ENCODE measurements at places on chromosomes 6 and 20.

DNA sequence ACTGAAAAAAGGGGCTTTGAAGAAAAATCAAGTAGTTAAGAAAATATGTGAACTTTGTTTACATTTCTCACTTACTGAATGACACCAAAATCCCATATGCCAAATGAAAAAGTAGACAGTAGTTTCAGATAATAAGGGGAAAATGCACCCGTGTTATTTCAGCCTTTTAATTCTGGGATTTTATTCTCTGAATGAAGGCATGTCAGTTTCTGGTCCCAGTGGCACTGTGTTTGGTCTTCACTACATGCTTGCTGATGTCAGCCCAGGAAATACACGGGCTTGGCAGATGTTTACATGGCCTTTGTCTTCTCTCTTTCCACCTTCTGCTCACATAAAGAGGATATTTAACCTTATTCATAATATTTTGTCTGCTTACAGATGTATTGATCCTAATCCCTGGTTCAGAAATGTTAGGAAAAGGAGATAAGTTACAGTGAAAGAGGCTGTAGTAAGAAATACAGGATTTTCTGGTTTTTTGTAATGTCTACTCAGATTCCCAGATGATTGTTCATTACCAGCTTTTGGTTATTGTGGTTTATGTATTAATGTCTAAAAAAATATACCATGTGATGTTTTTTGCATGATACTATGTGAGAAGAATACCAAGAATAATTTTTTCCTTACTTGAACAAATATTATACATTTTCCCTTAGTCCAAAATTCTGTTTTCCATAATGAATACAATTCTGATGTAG lies 27.7 kb downstream of the DSE start:
- DNase-seq, result no peak

DNA sequence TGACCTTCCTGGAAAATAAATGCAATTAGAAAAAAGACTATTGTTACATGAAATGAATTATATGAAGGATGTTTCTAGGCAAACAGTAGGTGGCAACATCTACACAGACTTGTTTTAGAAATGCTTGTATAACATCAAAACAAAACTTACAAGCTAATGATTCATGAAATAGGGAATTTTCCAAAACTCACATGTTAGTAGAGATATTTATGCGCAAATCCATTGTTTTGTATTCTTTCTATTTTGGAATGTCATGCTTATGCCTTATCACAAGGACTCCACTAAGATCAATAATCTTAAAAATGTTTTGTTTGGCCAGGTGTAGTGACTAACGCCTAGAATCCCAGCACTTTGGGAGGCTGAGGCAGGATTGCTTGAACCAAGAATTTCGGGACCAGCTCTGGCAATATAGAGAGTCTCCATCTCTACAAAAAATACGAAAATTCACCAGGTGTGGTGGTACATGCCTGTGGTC lies 32.3 kb upstream of the LGSN start:
- DNase-seq, result no peak

DNA sequence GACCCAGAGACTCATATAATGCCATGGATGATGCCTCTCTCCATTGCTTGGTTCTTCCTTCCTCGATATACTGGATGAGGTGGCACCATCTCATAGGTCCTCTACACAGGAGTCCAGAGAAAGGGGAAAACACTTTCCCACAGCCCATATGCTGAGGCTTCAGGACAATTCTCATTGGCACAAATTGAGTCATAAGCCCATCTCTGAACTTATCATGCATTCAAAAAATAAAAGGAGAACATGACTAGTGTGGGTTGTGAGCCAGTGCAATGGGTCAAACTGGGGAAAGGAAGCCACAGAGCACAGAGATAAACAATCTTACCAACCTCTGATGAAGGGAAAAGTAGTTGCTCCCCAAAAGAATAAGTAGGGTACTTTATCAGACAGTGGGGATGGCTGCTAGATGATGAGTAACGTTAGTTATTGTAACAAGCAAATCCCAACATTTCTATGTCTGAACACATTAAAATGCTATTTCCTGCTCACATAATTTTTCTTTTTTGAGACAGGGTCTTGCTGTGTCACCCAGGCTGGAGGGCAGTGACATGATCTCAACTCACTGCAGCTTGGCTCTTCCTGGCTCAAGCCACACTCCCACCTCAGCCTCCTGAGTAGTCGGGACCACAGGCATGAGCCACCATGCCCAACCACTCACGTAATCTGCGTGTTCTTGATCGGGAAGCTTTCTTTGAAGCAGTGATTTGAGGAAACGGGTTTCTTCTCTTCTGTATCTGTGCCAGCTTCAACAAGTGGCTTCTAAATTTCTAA lies 27.0 kb downstream of the SOD2 start:
- no peak for DNase-seq

DNA sequence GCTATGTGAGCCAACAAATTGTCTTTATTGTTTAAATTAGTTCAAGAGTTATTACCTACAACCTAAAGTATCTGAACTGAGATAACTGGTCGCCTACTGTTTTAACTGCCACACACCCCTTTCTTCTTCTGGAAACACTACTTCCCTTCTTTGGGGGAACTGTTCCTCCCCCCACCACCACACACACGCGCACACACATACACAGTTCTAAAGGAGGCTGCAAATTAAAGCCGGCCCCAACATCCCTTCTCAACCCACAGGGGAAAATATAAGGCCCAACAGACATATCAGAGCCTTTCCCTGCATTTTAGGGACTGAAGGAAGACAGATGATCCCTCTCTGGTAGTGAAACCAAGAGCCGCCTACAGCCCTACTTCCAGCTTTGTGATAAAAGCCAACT lies 348.0 kb upstream of the JARID2 start:
- DNase-seq, result no peak

- no peak for DNase-seq
Measured at GRCh38 chr6:43807228-43808061, 37.4 kb downstream of the VEGFA start.

- no peak for DNase-seq
Measured at GRCh38 chr20:24999568-24999967, 7.0 kb upstream of the APMAP start.

DNA sequence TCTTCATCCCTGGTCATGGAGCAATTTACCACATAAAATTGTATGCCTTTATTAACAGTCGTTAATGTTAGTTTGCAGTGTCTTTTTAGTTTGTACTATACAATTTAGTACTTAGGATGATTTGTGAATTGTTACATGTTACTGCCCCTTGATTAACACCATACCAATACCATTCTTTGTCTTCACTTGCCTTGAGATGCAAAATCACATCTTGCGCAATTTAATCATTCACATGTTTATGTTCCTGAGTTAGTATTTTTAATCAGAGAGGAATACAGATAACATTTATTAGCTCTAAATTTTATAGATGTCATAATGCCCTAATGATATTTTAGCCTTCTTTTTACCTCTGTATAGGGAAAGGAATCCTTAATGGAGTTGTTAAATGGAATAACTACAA lies 114.1 kb downstream of the SCAF8 start:
- DNase-seq, result no peak

GRCh38 chr6:130159956-130160355 lies 62.8 kb downstream of the SAMD3 start:
- no peak for DNase-seq

DNA sequence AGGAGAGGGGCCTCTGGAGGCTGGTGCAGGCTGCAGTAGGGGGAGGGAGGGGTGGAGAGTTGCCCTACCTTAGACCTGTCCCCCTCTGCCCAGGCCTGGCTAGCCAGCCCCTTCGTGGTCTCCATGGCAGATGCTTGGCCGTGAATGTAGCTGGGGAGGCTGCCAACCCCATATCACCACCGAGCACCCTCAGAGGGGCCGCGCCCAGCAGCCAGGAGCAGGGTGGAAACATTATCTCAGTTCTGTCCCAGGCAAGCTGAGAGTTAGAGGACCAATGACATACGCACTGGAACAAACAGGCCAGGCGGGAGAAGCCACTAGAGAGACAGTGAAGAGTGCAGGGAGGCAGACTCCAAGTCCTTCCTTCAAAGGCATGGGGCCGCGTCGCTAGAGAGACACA lies 66.5 kb downstream of the LRFN2 start:
- DNase-seq, result no peak

DNA sequence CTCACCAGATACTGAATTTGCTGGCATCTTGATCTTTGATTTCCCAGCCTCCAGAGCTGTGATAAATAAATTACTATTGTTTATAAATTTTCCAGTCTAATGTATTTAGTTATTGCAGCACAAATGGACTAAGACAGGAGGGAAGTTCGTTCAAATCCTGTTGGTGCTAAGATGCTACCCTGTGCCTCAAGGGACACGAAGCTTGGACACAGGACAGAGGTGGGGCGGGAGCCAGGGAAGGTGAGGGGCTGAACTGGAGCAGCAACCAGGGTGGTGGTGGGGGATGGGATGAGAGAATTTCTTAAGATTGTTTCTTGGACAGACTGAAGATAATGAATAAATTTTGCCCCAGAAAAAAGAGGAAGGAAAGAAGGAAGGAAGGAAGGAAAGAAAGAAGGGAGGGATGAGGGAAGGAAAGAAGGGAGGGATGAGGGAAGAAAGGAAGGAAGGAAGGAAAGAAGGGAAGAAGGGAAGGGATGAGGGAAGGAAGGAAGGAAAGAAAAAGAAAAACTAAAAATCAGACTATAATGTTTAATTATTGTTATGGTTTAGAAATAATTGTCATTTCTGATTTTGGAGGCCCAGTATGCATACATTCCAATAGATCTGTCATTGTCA lies 127.2 kb downstream of the CDC5L start:
- no peak for DNase-seq

GRCh38 chr6:41022294-41022693 lies 16.7 kb downstream of the UNC5CL start:
- DNase-seq, result no peak

- DNase-seq, result no peak
Measured at GRCh38 chr20:37886851-37887297, 16.1 kb upstream of the VSTM2L start.

- DNase-seq, result no peak
Measured at GRCh38 chr6:143872201-143872600, 7.9 kb downstream of the ZC2HC1B start.

- DNase-seq, result no peak
Measured at GRCh38 chr20:3239867-3240775, 1.1 kb upstream of the SLC4A11 start.

GRCh38 chr6:168196881-168197635 lies 118.0 kb upstream of the FRMD1 start:
- DNase-seq, result no peak

DNA sequence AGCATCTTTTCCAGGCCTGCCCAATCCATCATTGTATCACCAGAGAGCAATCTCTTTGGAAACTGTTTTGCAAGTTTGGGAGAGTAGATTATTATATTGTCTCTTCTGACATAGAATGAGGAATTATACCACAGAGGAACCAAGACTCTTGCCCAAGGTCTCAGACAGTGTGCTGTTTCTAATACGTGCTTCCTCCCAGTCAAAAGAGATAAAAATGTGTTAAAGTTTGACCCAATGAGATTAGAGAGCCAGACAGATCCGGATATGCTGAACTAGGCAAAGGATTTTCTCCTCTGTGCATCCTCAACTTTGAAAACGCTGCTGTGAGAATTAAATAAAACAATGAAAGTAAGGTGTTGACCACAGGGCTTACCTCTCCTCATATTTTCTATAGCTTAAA lies 18.6 kb upstream of the NT5E start:
- DNase-seq, result no peak

GRCh38 chr20:30511322-30512030 lies 746.0 kb upstream of the DEFB115 start:
- DNase-seq, result no peak

GRCh38 chr6:34302929-34303328 lies 54.1 kb upstream of the SMIM29 start:
- no peak for DNase-seq

- no peak for DNase-seq
Measured at GRCh38 chr20:44186201-44186600, 787 bp downstream of the JPH2 start.

- DNase-seq, result no peak
Measured at GRCh38 chr6:33116841-33117711, 41.3 kb downstream of the HLA-DPB1 start.
